ENCODE measurements at places on chromosomes 12 and 14. TPM values are rescaled to one million over a fixed set of nuclear protein-coding genes. Genes with fewer than 3 reads are reported as not detected.
A peak's percentile ranks its signal among the peaks of the same experiment; 100 is the strongest.

DNA sequence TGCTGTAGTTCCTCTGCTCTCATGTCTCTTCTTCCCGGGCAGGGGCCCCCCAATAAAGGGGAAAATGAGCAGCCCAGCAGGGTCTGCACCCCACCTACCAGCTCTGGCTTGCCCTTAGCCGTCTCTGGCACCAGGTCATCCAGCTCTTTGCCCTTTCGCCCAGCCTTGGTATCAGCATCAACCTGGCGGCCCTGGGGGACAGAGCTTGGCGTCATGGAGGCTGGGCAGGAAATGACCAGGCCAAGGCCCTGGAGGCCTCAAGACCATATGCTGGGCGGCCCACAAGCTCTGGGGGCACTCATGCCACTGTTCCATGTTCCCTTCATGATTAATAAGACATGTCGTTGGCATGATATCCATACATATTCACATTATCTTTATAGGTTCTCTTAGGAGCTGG, 14.7 kb downstream of the MYL6 start:
- no peak overlapping the region for H3K27ac ChIP-seq
- H3K4me3 ChIP-seq, result no peak overlapping the region
- no peaks in the 10 kb centered on the region for H3K27me3 ChIP-seq
- DNase-seq, result no peak

- H3K36me3 ChIP-seq, result no peaks in the 10 kb centered on the region
- H3K4me1 ChIP-seq, result no peaks in the 10 kb centered on the region
- no peak overlapping the region for H3K27ac ChIP-seq
- H3K4me3 ChIP-seq, result no peak overlapping the region
- H3K27me3 ChIP-seq, result no peaks in the 10 kb centered on the region
- DNase-seq, result no peak
Observed at GRCh38 chr14:33282331-33283230, 343.9 kb downstream of the NPAS3 start.

DNA sequence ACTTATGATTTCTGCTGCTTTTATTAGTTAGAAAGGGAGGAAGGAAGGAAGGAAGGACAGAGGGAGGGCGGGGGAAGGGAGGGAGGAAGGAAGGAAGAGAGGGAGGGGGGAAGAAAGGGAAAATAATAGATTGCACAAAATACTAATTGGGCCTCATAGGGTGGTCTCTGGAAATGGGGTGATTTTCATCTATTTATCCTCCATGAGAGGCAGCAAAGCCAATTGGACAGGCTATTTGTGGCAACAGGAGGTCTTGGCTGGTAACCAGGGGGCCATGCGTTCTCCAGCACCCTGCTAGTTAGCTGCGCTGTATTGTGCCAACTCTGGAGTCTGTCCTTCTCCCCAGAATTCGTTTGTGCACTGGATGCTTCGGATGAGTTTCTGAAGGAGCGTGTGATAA, 24.1 kb upstream of the PAPOLA start:
- H3K36me3 ChIP-seq, result no peaks in the 10 kb centered on the region
- no peak overlapping the region for H3K27ac ChIP-seq
- no peaks in the 10 kb centered on the region for H3K27me3 ChIP-seq
- no peaks in the 10 kb centered on the region for H3K4me1 ChIP-seq

DNA sequence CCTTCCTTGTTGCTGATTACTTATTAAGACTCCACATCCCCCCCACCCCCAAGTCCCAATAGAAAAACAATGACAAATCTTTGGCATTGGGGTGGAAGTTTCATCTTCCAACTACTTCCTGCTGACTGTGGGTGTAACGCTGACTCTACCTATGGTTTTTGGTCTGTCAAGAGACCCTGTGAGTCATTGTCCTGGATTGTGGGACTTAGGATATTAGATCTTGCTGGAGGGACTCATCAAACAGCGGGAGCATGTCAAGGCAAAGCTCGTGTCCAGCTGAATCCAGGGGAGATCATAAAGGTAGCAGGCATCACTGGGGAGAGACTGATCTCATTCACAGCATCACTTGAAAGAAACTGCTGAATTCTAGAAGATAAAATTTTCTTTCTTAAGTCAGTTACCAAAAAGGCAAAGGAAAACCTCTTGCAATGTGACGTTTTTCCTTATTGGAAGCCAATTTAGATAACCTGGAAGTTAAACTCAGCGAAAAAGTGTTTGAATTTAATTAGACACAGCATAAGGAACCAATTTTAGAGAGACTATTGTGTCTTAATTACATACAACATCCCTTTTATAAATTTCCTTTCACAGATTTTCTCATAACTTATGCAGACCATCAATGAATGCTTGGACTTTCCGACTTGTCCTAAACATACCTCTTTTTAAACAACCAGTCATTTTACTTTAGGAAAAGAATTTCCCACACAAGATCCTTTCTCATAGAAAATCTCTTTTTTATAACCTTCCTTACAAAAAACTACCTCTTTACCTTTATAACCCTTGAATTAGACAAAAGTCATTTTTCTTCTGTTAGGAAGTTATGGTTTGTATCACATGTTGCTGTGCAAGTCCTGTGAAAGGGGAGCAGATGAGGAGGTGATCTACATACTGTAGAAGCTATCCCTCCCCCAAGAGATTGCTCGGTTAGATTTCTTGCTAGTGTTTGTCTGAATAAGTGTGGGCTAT, 94.6 kb upstream of the SCAF11 start:
- no peak overlapping the region for H3K4me3 ChIP-seq
- H3K27ac ChIP-seq, result no peak overlapping the region
- no peaks in the 10 kb centered on the region for H3K27me3 ChIP-seq
- H3K4me1 ChIP-seq, result no peaks in the 10 kb centered on the region
- DNase-seq, result no peak

DNA sequence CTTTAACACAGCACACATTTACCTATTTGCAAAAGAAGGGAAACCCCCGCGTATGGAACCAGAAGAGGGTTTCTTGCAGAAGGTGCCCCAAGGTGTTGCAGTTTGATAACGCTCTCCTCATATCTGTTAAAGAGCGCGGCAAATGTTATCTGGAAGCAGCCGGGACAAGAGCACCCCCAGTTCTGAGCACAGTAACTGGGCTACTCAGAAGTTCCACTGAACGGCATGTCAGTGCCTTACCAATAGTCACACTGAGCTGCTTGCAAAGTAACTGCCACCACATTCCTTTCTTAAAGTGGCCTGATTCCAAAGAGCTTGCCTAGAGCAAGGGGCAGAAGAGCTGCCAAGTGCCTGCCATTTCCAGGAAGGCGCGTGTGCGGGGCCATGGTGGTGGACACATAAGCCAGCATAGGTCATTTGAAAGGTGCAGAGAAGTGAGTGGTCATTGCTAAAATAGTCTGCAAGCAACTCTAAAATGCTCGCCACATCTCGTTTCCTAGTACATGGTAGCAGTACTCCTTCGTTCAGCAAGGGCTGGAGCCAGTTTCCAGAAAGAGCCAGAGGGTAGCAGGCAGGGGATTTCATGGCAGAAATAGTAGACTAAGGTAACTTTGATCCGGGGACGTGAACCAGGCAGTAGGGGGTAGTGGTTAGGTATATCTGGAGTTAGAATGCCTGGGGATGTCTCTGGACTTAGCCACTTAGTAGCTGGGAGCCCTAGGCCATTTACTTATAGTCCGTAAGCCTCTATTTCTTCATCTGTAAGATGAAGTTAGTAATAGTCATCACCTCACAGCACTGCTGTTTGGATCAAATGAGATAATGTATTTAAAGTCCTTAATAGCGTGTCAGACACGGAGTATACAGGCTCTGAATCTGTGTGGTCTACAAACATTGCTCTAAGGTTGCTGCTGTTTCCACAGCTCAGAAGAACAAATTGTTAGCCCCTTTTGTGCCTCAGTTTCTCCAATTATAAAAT, 37.6 kb downstream of the SPTB start:
- no peak for DNase-seq
- H3K27ac ChIP-seq, result no peak overlapping the region
- H3K36me3 ChIP-seq, result no peaks in the 10 kb centered on the region
- no peak overlapping the region for H3K4me3 ChIP-seq
- no peaks in the 10 kb centered on the region for H3K4me1 ChIP-seq

DNA sequence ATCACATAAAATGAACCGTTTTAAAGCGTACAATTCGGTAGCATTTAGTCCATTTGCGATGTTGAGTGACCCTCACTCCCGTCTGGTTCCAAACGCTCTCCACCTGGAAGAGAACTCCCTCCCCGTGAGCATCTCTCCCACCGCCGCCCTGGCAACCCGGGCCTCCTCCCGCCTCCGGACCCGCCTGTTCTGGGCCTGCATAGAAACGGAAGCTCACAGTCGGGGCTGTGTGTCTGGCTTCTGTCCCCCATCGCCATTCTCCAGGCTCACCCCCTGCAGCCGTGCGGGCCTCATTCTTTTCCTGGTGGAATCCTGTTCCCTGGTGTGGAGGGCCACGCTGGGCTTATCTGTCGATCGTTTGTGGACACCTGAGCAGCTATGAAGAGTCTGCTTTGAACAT, 17.3 kb downstream of the LRCOL1 start:
- H3K4me3 ChIP-seq, result no peak overlapping the region
- no peaks in the 10 kb centered on the region for H3K27me3 ChIP-seq
- H3K36me3 ChIP-seq, result no peaks in the 10 kb centered on the region
- no peak overlapping the region for H3K27ac ChIP-seq
- H3K4me1 ChIP-seq, result no peaks in the 10 kb centered on the region

- DNase-seq, result no peak
- peak overlapping the region; percentile 63 for H3K4me3 ChIP-seq
- peaks cover 11% of the 10 kb centered on the region for H3K27me3 ChIP-seq
Observed at GRCh38 chr12:50057896-50058670, 687 bp downstream of the ASIC1 start.

DNA sequence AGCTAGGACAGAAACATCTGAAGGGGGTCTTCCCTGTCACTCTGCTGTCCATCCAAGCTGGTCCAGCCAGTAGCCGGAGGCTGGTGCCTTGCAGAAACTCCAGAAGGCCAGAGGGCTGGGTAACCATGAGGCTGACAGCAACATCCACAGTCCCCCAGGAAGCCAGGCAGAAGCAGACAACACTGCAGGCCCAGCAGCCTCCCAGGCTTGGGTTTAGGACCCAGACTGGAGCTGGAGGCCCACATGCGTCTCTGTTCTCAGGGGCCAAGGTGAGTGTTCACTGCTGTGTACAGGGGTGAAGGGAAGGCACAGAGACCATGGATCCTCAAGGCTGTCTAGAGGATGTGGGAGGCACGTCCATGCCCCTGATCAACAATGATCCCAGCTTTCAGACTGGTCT, 136.4 kb upstream of the PRMT8 start:
- H3K36me3 ChIP-seq, result no peaks in the 10 kb centered on the region
- H3K27ac ChIP-seq, result no peak overlapping the region
- DNase-seq, result no peak
- no peaks in the 10 kb centered on the region for H3K27me3 ChIP-seq
- no peak overlapping the region for H3K4me3 ChIP-seq

DNA sequence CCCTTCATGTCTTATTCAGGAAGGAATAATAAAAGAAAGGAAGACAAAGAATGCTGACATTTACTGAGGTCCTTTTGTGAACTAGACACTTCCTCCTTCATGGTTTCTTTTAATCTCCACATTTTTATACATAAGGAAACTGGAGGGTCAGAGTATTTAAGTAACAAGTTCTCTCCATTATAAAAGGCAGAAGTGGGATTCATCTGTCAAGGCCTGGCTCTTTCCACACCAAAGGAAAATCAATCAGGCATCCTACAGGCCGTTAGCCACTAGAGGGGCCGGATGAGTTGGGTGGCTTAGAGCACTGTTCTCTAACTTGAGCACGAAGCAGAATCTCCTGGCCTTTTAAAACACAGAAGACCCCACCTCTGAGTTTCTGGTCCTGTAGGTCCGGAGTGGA, 36.8 kb upstream of the NINJ2 start:
- no peaks in the 10 kb centered on the region for H3K27me3 ChIP-seq
- H3K27ac ChIP-seq, result no peak overlapping the region
- no peak for DNase-seq

DNA sequence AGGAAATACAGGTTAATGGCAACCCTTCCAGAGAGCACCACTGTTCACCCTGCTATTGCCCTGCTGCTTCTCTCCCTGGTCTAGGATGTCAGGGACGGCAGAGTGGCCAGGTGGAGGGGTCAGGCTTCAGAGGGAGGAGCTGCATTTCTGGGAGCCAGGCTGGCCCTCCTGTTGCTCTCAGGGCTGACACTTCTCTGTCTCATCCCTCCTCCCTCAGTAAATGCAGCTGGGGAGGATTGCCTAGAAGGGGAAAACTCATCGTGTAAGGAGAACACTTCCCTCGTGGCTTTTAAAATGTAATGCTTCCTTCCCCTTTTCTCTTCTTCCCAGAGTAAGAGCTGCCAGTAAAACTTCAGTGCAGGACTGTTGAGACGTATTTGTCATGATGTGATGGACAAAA, 20.8 kb downstream of the SUSD6 start:
- H3K36me3 ChIP-seq, result no peaks in the 10 kb centered on the region
- H3K27ac ChIP-seq, result no peak overlapping the region
- peaks cover 24% of the 10 kb centered on the region for H3K4me1 ChIP-seq
- H3K4me3 ChIP-seq, result no peak overlapping the region
- DNase-seq, result no peak

DNA sequence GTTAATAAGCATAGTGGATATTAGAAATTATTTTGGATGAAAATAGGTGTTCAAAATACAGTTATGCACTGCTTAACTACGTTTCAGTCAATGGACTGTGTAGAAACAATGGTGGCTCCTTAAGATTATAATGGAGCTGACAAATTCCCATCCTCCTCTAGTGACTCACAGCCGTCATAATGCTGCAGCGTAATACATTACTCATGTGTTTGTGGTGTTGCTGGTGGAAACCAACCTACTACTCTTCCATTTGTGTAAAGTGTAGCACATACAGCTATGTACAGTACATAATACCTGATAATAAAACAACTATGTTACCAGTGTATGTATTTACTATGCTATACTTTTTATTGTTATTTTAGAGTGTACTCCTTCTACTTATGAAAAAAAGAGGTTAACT, 111.2 kb upstream of the TMCC3 start:
- H3K36me3 ChIP-seq, result no peaks in the 10 kb centered on the region
- no peaks in the 10 kb centered on the region for H3K27me3 ChIP-seq
- no peak overlapping the region for H3K27ac ChIP-seq
- H3K4me1 ChIP-seq, result no peaks in the 10 kb centered on the region

- no peaks in the 10 kb centered on the region for H3K36me3 ChIP-seq
- no peak overlapping the region for H3K4me3 ChIP-seq
- H3K4me1 ChIP-seq, result no peaks in the 10 kb centered on the region
- no peaks in the 10 kb centered on the region for H3K27me3 ChIP-seq
Observed at GRCh38 chr14:44112774-44113460, 394.2 kb downstream of the FSCB start.

The HVCN1 gene
- total RNA-seq, result 2.1 TPM

The MUCL1 gene
- total RNA-seq, result not detected

The GDF3 gene
- total RNA-seq, result not detected

The IFNG-AS1 gene
- not detected for total RNA-seq

The PRB2 gene
- not detected for total RNA-seq

All from colonic mucosa (tissue), 4 donors.